ENCODE measurements at places on chromosomes 5 and 9.

- DNase-seq = no peak
Observed at GRCh38 chr5:125868036-125868435, 555.2 kb upstream of the GRAMD2B start.

DNA sequence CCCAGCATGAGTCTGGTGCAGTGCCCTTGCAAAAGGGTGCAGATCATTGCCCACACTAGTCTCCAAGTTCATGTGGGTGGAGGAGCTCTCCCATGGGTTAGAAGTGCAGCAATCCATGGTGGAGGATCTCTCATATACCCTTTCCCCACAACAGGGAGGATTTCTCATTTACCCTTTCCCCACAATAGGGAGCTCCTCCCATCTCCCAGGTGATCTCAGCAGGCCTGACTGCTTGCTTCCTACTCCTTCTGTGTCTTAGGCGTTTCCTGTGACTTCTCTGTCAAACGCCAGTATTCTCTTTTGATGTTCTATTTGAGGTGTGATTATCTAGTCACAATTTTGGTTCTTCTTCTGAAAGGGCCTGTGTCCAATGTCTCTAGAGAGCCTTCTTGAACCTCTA, 133.8 kb upstream of the RFX3 start:
- no peak for DNase-seq

DNA sequence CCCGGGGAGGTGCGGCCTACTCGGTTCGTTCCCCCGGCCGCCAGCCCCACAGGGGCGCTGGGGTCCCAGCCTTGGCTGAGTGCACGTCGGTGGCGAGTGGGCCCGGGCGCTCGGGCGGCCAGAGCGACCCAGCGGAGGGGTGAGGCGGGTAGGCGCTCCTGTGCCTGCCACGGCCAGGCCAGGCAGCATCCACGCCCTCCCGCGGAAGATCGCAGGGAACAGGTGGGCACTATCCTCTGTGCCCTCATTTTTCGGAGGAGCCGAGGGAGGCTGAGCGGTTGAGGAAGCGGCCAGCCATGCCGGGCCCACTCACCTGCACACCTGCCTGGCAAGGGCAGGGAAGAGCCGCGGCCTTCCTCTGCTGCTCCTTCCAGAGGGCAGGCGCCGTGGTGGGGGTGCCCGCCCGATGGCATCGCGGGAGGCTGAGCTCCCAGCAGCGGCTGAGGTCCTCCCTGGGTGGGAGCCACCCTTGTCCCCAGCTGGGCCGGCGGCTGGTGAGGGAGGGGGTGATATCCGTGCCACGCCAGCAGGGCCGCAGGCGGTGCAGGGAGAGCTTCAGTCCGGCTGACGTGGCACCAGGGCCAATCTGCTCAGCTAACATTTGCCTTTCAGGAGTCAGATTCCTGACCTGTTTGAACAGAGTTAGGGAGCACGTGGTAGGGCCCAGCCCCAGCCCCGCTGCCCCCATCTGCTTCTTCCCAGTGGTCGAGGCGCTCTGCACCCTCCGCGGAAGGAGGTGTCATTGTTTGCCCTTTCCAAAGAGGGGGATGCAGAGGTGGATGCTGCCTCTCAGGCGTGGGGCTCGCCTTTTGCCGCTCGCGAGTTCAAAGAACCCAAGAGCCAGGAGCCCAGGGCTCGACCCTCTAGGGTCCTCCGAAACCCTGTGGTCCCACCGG, 1.6 kb upstream of the SEC16A start:
- DNase-seq = no peak

DNA sequence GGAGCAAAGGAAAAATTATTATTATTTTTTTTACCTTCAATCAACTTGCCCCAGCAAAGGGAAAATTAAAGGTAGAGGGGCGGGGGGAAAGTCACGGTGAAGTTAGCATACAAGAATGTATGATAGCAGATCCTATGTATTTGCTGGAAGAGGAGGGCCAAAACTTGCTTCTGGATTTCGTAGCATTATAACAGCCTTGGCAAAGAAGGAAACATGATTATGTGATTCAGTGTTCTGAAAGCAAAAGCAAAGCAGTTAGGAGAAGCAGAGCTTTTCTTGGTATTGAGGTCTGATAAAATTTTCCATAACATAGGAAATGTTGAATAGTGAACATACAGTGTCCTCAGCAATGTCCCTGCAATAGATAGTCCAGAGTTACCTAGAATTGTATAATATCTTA, 32.4 kb downstream of the MAST4 start:
- DNase-seq = no peak

- no peak for DNase-seq
Observed at GRCh38 chr5:65144136-65144871, 337.4 kb downstream of the ADAMTS6 start.

DNA sequence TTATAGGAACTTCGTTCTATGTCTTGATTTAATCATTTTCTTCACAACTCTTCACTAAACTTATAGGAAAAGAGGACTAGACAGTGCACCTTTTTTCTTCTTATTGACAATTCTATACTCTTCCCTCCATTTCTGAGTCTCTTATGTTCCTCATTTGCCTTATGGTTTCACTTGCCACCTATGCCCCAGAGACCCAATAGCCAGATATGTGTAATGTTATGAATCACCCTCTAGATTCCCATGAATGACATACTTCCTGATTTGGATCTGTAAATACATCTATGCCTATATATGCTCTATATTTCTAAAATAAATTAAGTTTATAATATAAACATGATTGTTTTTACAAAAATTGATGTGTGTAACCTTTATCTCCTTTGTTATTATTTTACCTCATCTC, 514.1 kb upstream of the MEF2C start:
- no peak for DNase-seq

DNA sequence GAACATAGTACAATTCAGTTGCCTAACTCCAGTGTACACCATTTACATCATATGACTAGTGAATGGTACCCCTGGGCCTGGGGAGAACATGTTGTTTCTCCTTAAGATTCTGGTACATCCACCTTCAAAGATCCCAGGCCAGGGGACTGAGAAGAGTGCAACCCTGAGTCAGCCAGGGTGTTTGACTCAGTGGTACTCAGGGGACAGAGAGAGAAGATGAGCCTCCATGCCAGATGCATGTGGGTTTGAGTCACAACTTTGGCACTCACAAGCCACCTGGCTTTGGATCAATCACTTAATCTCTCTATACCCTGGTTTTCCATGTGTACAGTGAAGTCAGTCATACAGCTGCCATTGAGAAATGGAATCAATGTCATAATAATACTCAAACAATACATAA, 53.7 kb downstream of the MAP1B start:
- no peak for DNase-seq

DNA sequence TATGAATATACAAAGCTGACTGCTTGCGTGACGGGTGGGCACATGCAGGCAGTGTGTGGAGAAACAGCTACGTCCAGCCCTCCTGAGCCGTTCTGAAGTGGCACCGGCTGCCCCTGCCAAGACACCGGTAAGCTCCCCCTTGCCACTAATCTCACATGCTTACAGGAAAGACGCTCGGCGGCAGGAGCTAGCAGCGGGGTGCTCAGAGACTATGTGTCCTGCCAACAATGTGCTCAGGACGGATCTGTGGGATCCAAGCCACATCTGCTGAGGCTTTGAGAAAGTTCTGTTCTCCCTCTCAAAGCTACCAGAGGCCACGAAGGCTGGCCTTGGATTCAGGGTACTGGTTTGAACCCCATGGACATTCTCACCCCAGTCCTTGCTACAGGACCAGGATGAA, 157.2 kb upstream of the PHYKPL start:
- DNase-seq = no peak

- no peak for DNase-seq
Observed at GRCh38 chr5:66608501-66608900, 12.3 kb downstream of the MAST4 start.

GRCh38 chr5:66639037-66639436, 42.8 kb downstream of the MAST4 start:
- no peak for DNase-seq

All from NCI-H2081 (cell line).